ENCODE measurements at places on chromosomes 13 and 19.

DNA sequence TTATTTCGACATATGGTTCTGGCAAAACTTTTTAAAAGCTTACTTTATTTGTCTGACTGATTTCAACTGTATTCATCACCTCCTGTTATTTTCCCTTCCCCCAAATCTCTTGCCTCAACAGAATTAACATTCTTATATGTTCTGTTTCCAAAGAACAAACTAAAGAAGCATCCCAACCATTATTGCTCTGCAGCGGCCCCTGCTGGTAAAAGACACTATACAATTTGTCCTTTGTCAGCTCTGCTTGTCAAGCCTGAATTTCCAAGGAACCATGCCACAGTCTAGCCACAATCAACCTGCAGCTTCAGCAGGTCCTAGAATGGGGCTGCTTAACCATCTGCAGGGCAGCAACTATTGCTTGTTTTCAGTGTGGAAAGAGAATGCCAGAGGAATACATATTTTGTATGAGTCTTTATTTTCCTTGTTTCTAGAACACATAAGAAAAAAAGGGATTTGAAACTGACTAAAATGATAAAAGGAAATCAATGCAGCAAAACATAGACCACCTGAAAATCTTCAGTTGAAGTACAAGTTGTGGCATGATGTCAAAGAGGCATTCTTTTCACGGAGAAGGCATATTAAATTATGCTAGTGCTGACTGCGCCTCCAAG is 845.3 kb downstream of the DIAPH3 start:
- peak; percentile 70 for DNase-seq

GRCh38 chr19:13588957-13589833 is 82.9 kb upstream of the CACNA1A start:
- DNase-seq = peak; percentile 55

DNA sequence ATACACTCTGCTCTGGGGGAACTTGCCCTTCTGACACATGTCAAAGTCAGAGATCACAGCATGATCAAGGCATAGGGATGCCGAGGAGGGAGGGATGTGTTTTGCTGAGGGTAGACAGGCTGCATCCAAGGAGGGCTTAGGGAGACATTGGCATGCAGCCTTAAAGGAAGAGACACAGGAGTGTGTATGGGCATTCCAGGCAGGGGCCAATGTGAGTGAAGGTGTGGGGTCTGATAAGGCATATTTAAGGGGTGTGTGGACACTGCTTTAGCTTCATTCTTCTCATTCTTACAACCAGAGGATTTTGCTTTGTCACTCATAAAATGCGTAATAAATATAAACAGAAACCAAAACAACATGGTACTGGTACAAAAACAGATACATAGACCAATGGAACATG is 193.4 kb downstream of the RGCC start:
- no peak for DNase-seq

GRCh38 chr13:73288596-73288995 is 229.8 kb downstream of the KLF5 start:
- DNase-seq = no peak

DNA sequence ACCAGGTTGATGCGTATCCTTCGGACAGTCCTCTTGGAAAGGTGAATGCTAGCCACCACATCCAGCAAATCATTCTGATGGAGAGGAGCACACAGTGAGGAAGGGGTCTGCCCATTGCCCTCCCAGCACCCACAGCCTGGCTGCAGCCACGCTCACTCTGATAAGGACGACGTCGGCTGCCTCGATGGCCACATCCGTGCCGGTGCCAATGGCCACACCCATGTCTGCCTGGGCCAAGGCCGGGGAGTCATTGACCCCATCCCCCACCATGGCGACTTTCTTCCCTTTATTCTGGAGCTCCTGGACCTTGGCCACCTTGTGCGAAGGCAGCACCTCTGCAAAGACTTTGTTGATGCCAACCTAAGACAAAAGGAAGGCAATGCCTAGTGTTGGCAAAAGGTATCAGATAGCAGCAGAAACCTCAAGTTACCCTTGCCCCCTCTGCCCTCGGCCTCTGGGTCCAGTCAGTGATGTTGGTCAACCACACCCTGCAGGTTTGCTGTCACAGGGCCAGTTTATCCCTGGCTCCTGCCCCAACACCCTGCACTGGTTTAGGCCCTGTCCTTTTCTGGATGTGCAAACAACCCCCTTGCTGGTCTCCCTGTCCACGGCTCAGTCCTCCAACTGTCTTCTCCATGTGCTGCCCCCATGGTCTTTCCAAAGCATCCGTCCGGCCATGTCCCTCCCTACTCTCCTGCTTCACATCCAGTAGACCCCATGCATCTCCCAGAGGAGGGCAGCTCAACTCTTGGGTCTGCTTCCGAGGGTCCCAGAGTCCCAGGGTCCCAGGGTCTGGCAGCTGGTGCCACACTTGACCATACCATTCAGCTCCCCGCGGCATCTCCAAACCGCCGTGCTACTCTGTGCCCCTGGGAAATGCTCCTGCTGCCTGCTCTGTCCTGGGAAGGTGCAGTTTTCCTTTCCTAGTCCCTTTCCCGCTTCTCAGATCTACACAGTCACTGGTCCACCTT is 73.6 kb downstream of the ATP7B start:
- no peak for DNase-seq

- no peak for DNase-seq
Measured at GRCh38 chr19:610071-610800, 20.6 kb downstream of the HCN2 start.

GRCh38 chr19:4576016-4576933 is 16.8 kb upstream of the SEMA6B start:
- no peak for DNase-seq

DNA sequence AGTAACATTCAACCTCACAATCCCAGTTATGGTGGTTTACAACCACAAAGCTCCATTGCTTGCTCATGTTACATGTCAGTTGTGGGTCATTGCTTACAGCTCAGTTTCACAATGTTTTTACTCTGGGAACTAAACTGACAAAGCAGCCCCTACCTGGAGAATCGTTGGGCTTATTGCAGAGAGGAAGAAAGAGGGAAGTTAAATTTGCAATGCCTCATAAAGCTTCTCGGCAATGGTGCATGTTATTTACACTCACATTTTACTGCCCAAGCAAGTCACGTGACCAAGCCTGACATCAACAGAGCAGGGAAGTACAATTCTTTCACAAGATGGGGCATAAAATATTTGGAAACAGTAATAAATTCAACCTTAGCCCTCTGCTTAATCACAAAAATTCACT is 441.6 kb downstream of the TDRD3 start:
- no peak for DNase-seq
